Neuronal stem cell (in vitro differentiated cells): ENCODE measurements at places on chromosomes 11 and 22.

DNA sequence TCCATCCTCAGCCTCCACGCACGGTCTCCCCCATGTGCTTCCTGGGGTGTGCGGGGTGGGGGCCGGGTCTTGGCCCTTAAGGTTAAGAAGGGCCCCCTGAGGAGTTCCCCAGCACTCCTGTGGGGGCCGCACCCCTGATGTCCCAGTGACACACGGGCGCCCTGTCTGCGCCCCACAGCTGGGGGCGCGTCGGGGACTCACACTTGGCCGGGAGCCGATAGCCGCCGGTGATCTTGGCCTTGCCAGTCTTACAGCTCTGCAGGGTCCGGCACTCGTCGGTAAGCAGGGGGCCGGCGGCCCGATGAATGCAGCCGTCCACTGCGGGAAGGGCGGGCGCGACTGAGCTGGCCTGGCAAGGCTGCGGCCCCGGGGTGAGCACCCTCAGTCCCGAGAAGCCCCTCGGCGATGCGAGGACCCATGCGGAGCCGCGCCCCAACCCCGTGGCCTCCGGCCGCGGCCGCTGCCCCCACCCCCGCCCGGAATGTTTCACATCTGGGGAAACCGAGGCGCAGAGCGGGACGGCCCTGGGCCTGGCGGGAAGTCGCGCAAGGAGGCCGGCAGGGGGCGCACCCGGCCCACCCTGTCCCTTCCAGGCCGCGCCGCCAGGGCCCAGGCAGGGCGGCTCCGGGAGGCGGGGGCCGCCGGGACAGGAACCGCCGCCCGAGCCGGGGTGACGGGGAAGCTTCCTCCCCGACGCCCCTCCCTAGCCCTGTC is 13.9 kb downstream of the OTUB1 start:
- DNase-seq = peak; percentile 77

- no peak for DNase-seq
Observed at GRCh38 chr11:111006227-111006626, 239.3 kb upstream of the POU2AF2 start.

GRCh38 chr22:26887916-26888315 is 230.5 kb downstream of the MIAT start:
- no peak for DNase-seq

- no peak for DNase-seq
Observed at GRCh38 chr22:20408891-20409290, 14.9 kb downstream of the ZNF74 start.

GRCh38 chr22:35399678-35400500 is at the start of gene MCM5:
Gene MCM5, plus strand, starts transcription at chr22:35400140. Its CDS starts 299 bp downstream, at chr22:35400439.
- peak; percentile 95 for DNase-seq

DNA sequence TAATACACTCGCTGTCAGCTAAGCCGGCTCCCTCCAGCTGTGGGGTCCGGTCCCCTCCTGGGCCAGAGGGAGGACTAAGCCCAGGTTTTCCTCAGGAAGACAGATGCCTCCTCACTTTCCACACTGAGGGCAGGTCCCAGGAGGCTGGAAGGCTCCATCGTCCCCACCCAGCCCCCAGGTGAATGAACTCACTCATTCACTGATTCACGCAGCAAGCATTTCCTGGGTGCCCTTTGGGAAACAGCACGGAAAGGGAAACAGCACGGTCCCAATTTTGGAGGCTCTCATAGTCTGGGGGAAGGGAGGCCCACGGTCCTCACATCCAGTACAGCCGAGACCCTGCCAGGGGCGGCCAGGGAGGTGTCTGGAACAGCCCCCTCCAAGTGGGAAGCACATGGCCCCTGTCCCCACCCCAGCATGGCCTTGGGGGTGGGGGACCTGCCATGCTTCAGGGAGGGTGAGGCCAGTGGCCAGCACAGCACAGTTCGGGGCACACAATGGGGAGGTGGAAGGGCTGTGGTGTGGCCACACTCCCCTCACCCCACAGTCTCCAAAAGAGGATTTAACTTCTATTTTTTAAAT is 9.3 kb upstream of the TH start:
- DNase-seq = no peak

GRCh38 chr22:48832592-48832991 is 995.1 kb downstream of the BRD1 start:
- no peak for DNase-seq

DNA sequence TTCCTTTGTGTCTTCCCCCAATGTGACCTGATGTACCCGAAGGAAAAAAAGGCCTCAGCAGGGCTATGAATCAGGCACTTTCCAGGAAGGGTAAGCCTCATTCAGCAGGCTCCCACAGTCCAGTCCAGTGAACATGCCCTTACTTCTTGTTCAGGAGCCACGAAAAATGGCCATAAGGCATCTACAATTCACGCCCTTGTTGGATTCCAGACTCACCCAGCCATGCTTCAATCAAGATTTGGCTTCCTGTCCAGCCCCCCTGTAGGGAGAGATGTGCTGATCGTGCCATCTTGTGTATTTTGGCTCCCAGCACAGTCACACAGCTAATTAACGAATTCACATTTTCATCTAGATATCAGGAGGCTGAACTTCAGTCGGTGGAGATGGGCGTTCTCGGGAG is 9.9 kb upstream of the KCNJ5 start:
- no peak for DNase-seq

- DNase-seq = no peak
Observed at GRCh38 chr11:128645968-128646367, 47.9 kb upstream of the FLI1 start.

DNA sequence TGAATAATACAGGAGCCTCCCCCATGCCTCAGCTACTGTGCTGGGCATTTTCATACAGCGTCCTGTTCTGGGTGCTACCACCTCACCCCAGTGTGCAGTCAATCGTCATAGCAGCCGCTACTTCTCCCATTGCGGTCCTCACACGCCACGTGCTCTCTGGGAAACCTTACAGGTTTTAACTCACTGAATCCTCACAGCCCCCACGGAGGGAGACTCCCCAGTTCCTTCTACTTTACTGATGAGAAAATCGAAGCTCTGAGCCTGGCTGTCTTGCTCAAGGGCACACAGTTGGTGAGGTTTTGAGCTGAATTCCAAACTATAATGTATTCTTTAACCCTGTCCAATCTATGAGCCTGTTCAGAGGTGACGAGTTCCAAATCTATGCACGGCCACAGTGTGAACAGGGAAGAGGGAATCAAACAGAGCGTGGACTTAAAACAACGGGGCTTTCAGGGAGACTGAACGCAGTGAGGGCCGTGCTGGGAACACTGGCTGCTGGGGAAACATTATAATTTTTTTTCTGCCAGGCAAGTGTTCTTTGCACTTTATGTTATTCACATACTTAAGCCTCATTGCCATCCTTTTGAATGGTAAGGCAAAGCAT is 421.5 kb downstream of the BRD1 start:
- DNase-seq = no peak

DNA sequence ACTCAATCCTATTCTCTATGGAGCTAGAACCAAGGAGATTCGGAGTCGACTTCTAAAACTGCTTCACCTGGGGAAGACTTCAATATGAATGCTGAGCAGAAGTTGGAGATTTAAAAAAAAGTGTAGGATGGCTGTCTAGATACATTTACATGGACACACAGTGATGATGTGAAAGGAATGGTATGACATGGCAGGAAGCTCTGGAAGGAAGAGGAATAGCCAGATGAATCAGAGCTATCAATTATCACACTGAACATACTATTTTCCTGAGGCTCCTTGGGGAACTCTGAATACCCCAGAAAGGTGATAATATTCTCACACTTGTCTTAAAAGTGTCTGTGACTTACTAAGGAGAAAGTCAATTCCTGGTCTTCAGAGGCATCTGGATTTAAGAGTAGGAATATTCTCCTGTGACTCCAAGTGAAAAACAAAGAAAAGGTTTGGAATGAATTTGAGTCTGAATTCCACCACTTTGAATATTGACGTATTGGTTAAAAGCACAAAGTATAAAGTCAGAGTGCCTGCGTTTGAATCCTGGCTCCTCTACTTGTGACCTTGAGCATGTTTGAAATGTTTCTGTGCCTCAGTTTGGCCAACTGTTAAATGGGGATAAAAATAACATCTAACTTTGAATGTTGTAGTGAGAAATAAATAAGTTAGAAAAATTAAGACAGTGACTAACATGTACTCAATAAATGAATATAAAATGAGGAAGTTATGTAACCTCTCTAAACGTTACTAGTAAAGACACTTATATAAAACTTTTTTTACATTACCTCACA is 1.3 kb downstream of the OR52D1 start:
- no peak for DNase-seq

- no peak for DNase-seq
Observed at GRCh38 chr22:49638788-49639187, 188.9 kb downstream of the BRD1 start.

- no peak for DNase-seq
Observed at GRCh38 chr11:57336111-57336666, 497 bp upstream of the SSRP1 start.

DNA sequence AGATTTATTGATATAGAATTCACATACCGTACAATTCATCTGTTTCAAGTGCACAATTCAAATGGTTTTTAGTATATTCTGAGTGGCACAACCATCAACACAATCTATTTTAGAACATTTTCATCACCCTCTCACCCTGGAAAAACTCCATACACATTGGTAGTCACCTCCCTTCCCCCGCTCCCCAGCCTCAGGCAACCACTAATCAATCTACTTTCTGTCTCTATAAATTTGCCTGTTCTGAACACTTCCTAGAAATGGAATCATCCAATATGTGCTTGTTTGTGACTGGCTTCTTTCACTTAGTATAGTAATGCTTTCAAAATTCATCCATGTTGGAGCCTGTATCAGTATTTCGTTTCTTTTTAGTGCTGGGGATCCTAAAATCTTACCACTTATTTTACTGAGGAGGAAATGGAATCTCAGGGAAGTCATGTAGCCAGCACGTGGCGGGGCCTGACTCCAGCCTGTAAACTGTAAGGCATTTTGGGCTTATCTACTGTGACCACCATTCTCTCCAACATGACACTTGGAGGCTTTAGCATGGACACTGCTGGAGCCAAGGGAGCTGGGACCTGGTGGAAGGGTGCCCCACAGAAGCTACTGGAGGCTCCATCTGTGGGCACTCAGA is 905 bp upstream of the UCP3 start:
- DNase-seq = no peak

DNA sequence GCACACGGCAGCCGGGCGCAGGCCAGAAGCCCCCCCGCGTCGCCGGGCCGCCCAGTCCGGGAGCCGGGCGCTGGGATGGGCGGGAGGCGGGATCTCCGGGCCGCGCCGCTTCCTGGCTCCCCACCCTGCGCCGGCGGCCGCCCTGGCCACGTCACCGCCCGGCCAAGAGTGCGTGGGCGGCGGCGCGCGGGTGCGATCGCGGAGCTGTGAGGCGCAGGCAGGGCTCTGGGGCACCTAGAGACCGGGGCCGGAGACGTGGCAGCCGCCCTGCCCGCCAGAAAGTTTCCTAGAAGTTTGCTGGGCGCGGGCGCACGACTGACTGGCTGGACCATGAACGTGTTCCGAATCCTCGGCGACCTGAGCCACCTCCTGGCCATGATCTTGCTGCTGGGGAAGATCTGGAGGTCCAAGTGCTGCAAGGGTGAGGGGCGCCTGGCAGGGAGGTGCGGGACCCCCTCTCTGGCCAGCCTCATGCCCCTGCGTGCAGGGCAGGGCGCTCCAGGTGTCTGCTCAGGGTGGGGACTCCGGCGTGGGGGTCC is at the start of gene KDELR3:
KDELR3 (plus strand) TSS at position 193 of the 539 bp plus-strand sequence; CDS start at position 331, 138 bp downstream.
- no peak for DNase-seq
